ENCODE measurements at places on chromosomes 3 and 15.

GRCh38 chr3:11413071-11413470, 140.9 kb downstream of the ATG7 start:
- DNase-seq, result no peak

- DNase-seq, result no peak
Observed at GRCh38 chr3:178498871-178499270, 37.4 kb upstream of the KCNMB2 start.

DNA sequence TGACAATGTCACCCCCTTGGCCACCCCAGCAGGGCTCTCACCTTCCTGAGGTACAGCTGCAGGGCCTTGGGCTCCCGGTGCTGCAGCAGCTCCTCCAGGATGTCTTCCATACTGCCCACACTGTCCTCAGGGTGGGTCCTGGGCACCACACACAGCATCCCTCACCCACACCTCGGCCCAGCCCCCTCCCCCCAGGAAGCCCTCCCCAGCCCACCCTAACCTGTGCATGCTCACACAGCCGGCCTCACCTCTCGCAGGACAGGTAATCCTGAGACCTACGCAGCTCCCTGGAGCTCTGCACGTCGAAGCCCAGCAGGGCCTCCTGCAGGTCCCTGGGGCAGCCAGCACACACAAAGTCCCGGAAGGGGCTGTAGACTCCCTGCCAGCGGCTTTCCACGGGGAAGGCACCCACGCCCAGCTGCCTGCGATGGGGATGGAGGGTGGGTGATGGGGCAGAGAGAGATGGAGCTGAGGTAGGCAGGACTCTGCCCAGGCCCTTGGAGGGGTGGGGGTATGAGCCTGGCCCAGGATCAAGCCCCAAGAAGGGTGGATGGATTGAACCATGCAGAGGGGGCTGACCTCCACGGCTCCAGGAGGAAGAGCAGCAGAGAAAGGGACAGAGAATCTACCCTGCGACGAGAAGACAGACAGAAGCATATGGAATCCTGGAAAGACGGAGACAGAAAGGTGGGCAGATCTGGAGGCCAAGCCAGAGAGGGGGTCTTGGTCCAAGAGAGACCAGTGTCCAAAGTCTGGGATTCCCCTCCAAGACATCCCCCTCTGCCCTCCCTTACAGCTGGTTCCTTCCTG, 16.7 kb downstream of the ALS2CL start:
- DNase-seq, result no peak

- no peak for DNase-seq
Observed at GRCh38 chr15:32701863-32702262, 15.9 kb upstream of the GREM1 start.

DNA sequence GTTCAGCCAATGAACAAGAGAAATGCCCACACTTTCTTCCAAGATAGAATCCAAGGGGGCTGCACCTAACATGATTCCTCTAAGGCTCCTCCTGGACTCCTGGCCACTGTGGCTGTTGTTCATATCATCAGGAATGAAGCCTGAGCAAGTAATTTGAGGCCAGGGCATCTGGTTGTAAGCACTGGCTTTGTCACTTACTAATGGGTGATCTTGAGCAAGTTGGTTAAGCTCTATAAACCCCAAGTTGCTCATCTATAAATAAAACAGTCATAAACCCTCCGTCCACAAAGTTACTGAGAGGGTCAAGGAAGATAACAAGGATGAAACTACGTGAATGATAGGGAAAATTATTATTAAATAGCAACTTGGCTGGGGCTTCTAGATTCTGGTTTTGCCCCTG, 58.3 kb downstream of the CDC25A start:
- DNase-seq, result no peak

GRCh38 chr3:122944671-122945161, 82.8 kb downstream of the SEMA5B start:
- DNase-seq, result peak; percentile 25

DNA sequence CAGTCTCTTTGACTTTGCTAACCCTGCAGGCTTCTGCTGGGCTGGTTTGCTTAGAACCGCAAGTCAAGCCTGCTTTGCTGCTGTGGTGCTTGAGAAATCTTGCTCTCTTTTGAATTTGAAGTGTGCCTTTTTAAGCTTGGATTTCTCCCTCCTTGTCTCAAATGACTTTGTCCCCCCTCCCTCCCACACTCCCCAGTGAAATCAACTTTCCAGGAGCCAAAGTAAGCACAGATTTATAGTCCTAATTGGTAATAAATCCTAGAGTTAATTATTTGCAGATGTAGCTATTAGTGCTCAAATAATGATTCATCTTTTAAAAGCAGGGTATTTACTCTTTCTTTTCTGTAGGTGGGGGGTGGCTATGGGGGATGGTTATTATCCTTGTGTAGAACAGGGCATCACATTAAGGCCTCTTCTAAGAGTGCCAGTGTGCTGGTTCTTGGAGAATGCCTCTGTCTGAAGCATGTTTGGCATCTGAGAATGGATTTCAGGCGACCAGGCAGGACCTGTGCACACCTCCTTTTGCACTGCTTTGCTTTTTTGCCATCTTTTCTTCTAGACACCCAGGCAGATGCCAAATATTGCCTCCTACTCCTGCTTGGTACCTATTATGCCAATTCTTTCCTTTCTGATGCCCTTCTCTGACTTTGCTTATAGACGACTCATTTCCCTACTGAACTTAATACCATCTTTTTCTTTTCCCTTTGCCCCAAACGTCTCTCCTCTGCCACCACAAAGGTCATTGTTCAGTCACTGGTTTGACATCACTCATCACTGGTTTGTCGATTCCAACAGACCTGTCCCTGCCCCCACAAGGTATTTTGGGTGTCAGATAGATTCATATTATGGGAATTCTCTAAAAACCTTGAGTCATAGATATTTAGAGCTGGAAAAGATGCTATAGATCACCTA, 50.7 kb downstream of the CLDN11 start:
- DNase-seq, result no peak

- DNase-seq, result no peak
Observed at GRCh38 chr3:114374433-114374990, 80.7 kb downstream of the TIGIT start.

- DNase-seq, result no peak
Observed at GRCh38 chr3:194483850-194484249, 3.0 kb downstream of the ATP13A3 start.

- DNase-seq, result no peak
Observed at GRCh38 chr15:95994418-95994817, 336.1 kb upstream of the NR2F2 start.

DNA sequence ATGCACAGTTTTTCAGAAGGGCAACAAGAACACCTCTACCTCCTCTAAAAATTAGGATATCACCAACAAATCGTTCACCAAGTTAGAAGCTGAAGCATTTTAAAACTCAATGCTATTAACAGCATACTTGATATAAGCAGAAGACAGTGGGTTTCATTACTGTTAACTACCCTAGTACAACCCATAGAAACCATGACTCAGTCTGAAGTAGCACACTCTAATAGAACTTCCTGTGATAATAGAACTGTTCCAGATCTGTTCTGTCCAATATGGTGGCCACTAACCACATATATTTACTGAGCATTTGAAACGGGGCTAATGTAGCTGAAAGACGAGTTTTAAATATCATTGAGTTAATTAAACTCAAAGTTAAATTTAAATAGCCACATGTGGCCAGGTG, 1075.6 kb downstream of the FHIT start:
- DNase-seq, result no peak

- DNase-seq, result no peak
Observed at GRCh38 chr3:77414881-77415280, 375.0 kb downstream of the ROBO2 start.

- DNase-seq, result no peak
Observed at GRCh38 chr3:4310971-4311370, 7.8 kb downstream of the SETMAR start.

GRCh38 chr3:74353039-74353438, 261.4 kb downstream of the CNTN3 start:
- no peak for DNase-seq

GRCh38 chr3:155843569-155843968, 10.7 kb downstream of the SLC33A1 start:
- DNase-seq, result no peak

DNA sequence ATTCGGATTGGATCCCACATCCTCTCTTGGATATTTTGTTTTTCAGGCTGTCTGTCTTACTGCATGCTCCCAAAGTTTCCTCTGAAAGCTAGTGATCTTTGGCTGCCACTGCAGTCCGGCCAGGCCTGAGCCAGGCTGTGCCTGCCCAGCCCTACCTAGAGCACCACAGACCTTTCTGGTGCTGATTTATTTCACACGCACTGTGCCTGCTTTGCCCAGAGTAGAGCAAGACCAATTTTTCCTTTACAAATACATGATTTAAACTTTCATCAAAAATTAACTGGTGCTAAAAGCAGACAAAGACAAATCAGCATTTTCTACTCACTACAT, 28.0 kb upstream of the NDUFB4 start:
- DNase-seq, result peak; percentile 36

DNA sequence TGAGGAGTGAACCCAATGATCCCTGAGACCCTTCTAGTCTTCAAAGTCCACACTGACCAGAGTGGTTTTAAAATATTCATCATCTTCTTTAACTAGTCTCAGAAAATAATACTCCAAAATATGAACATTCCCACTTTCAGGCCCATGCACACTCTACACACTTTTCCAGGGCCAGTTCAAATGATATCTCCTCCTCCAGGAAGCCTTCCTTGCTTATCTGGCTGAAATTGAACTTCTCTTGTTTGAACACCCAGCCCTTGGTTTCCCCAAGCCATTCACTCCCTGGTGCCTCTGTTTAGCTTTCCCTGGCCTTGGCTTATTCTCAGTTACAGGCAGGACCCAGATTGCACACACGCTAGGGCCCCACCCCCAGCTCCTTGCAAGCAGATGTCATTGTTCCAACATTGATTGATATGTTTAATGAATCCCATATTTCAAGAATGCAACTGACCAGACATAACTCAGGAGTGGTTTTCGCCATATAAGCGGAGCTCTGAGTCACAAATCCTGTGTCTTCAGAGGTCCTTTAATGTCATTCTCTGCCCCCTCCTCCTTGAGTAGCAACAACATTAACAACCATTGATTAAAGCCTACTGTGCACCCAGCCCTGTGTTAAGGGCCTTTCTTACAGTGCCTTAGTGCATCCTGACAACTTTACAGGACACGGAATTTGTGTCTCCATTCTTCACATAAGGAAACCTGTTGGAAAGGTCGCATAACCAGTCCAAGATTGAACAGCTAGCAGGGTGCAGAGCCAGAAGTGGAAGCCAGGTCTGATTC, 2.1 kb downstream of the ITGA11 start:
- no peak for DNase-seq

GRCh38 chr3:53566461-53567145, 72.2 kb downstream of the CACNA1D start:
- no peak for DNase-seq

DNA sequence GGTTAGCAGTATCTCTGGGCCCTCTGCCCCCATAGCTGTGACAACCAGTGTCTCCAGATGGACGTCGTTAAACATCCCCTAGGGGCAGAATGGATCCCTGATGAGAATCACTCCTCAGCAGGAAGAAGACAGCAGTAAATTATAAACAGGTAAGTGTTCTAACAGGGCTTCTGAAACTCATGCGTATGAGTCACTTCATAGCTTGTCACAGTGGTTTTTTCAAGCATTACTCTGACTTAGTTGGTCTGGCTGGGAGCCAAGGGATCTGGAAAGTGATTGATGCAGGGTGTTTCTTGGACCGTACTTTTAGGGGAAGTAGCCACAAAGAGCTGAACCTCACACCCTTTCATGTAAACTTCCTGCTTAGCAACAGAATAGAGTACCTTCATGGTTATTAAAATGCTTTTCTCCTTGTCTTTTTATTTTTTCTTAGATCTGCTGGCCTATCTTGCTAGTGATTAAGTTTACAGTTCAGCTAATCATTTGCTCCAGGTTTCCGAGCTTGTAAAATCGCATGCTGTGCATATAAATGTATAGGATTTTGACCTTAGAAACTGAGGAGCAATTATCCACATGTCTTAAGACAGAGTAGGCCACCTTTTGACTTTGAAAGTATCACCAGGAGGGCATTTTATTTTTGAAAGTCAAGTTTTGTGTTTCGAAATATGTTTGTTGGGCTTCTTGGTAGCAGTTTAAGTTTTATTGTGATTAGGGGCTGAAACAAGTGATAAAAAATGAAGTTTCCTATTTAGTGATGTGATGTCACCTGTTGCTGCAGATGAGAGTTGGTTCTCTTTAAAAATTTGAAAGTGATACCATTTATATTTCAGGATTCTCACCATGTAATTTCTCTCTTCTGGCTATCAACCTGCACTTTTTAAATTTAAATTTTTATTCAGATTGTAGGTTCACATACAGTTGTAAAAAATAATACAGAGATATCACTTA, 333.9 kb downstream of the PTPRG start:
- peak; percentile 74 for DNase-seq

GRCh38 chr15:68175526-68175925, 29.6 kb downstream of the CALML4 start:
- DNase-seq, result no peak

DNA sequence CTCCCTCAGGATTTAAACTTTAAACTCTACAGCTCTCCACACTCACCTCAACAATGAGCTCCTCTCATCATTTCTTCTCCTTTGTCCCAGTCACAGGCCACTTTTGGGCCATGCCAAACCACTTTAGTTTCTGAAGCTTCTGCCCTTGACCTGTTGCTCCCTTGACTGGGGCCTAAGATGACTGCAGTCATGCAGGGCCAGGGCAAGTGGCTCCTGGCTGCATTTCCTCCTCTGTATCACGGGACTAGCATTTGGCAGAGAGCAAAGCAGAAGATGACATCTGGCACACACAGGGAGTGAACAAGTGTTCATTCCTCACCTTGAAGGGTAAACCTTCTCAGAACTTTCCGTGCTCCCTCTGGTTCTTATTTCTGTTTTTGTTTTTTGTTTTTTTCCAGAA, 136.9 kb downstream of the PDE8A start:
- no peak for DNase-seq

GRCh38 chr3:61699622-61700021, 138.3 kb downstream of the PTPRG start:
- no peak for DNase-seq
